ENCODE measurements at places on chromosomes 1 and 21.

GRCh38 chr1:156356875-156357534 lies 12.0 kb upstream of the RHBG start:
- no peak for DNase-seq
- no peak overlapping the region for H3K27ac ChIP-seq
- no peaks in the 10 kb centered on the region for H3K27me3 ChIP-seq
- no peaks in the 10 kb centered on the region for H3K4me1 ChIP-seq

GRCh38 chr1:9169601-9170137 lies 40.8 kb upstream of the GPR157 start:
- no peaks in the 10 kb centered on the region for H3K36me3 ChIP-seq
- H3K27me3 ChIP-seq, result no peaks in the 10 kb centered on the region
- DNase-seq, result no peak

GRCh38 chr21:18191139-18191538 lies 53.5 kb upstream of the CHODL start:
- no peaks in the 10 kb centered on the region for H3K4me1 ChIP-seq
- H3K27me3 ChIP-seq, result no peaks in the 10 kb centered on the region
- no peak overlapping the region for H3K27ac ChIP-seq
- DNase-seq, result no peak

GRCh38 chr1:244002721-244003120 lies 48.4 kb upstream of the ZBTB18 start:
- DNase-seq, result no peak
- no peaks in the 10 kb centered on the region for H3K4me1 ChIP-seq
- H3K4me3 ChIP-seq, result no peak overlapping the region
- H3K27me3 ChIP-seq, result no peaks in the 10 kb centered on the region

GRCh38 chr1:46492269-46492853 lies 2.7 kb downstream of the DMBX1 start:
- DNase-seq, result no peak
- no peak overlapping the region for H3K4me3 ChIP-seq
- peaks cover 26% of the 10 kb centered on the region for H3K4me1 ChIP-seq
- H3K27me3 ChIP-seq, result peaks cover 34% of the 10 kb centered on the region
